Amygdala (tissue), 56 donors: ENCODE measurements at places on chromosomes 12 and 14.

DNA sequence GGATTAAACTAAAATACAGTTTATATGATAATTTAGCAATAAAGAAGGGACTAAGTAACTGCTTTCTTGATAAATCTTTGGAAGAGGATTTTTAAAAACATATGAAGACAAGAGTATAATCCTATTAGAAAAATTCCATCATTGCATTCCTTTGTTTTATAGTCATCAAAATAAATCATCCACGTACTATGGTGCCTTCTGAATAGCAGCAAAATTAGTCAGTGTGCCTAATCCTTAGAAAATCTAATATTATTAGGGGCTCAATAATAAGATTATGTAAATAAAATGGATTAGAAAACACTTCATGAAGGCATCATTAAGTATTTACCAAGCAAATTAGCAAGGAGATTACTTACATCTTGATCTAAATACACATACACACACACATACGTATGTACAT lies 102.1 kb downstream of the KCNH5 start:
- DNase-seq, result no peak

- DNase-seq, result no peak
Measured at GRCh38 chr12:40957417-40957816, 230.7 kb upstream of the PDZRN4 start.

- no peak for DNase-seq
Measured at GRCh38 chr14:100051103-100051502, 14.1 kb upstream of the EVL start.

GRCh38 chr12:52581481-52581880 lies 7.8 kb upstream of the KRT74 start:
- DNase-seq, result no peak

GRCh38 chr12:24201258-24201970 lies 251.9 kb upstream of the SOX5 start:
- no peak for DNase-seq

DNA sequence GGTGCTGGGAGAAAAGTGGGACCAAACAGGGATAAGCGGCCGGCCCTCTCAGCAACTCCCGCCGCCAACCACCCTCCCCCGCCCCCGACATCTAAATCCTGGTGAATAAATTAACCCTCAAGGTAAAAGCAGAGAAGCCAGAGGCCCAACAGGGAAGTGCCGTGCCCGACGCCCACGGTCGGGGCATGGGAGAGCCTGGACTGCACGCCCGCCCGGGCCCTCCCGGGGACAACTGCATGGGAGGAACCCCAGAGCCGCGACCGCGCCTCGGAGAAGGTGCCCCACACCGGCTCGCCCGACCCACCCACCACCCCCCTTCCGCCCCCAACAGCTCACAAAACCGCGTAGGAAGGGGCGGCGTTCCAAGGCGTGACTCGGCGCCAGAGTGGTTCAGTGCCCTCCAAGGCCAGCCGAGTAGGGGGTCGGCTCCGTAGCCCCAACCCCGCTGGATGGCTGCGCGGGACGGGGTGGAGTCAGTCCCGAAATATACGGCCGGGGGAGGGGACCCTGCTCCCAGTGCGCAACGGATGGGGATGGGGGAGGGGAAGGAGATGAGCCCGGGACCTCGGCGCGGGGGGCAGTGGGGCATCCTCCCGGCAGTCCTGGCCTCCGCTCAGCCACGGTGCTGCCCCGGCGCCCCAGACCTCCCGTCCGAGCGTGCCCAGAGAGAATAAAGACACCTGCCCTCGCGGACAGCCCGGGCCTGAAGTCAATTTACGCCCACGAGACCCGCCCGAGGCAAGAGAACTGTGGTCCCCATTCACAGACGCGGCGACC lies 732 bp downstream of the SLC25A29 start:
- no peak for DNase-seq

- DNase-seq, result no peak
Measured at GRCh38 chr12:131056626-131057025, 102.9 kb downstream of the ADGRD1 start.

DNA sequence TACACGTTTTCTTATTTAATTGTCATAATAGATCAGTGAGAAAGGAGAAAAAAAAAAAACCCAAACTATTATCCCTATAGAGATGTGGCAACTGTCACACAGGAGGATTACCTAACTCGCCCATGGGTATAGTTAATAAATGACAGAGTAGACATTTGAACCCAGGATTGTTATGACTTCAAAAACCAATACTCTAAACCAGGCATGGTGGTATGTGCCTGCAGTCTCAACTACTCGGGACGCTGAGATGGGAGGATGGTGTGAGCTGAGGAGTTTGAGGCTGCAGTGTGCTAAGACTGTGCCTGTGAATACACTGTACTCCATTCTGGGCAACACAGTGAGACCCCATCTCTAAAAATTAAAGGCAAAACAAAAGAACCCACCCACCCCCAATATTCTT lies 114.5 kb downstream of the DENND5B start:
- DNase-seq, result no peak

GRCh38 chr14:93707475-93707874 lies 80.8 kb downstream of the PRIMA1 start:
- no peak for DNase-seq

DNA sequence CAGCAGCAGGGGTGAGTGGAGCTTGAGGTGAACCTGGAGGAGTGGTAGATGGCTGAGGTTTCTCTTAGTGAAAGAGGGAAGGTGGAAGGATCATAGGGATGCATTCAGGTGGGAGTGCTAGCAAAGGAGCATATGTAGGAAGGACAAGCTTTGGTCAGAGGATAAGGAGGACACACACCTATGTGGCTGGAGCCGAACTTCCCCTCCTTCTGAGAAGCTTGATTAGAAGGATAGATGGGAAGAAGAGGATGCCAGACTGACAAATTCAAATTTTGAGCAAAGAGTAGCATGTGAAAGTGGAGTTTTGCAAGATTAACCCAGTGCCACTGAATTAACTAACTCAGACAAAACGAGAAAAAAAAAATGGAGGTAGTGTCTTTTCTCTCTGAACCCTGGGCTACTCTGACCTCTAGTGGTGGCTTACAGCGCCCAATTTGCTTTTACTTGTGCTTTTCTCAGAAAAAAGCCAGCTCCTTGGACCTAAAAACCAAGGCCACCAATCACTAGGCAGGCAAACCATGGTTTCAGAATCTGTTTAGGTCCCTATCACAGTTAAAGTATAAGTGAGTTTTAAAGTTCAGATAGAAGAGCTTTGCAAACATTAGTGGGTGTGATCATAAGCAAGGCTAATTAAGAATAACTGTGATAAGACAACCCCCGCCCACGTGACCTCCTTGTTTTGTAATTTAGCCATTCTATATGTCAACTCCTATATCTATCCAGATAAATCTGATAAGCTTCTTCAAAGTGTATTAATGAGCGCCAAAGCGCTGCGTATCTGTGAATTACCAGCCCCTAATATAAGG lies 15.5 kb downstream of the EMP1 start:
- DNase-seq, result peak; percentile 13

DNA sequence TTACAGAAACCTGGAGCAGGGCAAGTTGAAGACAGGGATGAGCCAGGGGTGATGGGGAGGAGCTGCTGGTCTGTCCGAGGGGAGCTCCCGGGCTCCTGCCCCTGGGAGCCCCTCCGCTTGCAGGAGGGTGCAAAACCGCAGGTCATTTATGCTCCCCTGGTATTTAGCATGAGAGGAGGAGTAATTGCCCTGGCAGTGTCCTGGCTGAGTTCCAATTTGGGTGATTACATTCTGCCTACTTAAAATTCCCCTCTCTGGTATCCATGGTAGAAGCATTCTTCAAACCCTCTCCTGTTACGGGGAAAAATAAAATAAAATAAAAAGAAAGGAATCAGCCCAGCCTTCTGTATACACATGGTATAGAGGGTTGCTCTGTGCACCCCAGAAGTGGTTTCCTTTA lies 61.7 kb upstream of the VRK1 start:
- no peak for DNase-seq

DNA sequence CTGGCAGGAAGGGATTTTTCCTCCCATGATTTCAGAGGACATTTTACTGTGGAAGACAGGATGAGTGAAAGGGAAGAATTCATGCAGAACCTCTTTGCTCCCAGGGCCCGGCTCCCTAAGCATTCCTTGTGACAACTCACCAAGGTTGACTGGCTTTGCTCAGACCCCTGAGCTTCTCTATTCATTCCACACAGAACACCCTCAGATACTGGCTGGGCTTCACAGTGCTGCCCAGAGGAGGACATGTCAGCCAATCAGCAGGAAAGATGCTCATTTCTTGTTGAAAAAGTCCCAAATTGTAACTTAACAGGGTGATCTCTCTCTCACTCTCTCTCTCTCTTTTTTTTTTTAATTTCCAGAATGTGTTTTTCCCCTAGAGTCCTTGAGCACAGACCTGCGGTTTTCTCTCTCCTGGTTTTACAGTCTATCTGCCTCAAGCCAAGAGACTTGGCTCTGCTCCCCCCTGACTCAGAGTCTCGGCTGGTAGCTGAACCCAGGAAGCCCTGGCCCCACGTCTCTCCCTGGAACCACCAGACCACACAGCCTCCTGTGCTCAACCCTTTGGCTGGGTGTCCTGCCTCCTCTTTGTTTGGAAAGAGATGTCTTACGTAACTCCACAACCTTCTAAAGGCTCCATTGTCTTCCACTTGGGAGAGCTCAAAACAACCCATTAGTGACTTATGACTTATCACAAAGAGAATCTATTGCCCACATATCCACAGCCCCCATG lies 43.9 kb downstream of the SSPN start:
- peak; percentile 73 for DNase-seq

DNA sequence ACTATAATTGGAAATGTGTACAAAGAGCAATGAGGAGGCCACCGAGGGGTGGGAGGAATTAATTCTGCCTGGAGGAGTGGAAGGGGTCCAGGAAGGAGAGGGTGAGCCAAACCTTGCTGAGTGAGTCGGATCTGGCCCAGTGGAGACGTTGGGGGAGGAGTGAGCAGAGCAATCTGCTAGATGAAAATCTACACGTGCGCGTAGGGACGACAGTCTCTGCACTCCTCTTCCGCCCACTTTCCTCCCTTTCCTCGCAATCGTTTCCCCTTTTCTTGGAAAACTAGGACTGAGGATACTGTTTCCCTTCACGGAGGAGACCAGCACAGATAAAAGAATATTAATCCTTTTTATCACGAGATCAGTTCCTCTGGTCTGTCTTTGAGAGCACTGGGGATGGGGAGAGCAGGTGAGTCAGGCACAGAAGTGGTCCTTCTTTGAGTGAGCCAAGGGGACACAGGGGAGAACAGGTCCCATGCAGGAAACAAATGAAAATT lies 2.9 kb upstream of the NAB2 start:
- DNase-seq, result no peak

DNA sequence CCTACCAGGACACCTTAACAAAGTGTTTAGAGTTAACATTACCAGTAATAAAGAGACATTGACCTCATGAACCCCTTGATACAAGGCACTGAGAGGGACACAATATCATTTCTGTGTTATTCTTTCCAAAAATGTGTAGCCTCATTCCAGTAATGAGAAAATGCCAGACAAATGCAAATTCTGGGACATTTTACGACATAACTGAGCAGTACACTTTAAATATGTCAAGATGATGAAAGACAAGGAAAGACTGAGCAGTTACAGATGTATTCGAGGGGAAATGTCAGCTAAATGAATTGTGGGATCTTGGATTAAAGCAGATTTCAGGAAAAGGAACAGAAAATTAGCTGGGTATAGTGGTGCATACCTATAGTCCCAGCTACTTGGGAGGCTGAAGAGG lies 255.6 kb downstream of the ERC1 start:
- no peak for DNase-seq

DNA sequence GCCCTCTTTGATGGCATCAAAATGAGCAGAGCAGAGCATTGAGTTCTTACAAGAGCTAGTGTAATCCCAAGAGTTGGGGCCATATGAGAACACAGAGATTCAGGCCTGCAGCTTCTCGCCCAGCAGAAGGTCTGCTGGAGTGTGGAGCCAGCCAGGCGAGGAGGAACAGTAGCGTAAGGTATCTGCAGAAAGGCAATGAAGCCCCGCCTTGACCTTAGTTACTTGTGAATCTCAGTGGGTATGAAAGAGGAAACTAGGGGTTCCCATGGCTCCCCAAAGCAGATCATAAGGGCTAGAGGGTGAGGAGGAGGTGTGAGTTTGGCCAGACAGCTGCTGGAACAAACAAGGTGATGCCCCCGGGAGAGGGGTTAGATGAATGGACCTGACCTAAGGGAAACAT lies 49.4 kb downstream of the SLC8A3 start:
- no peak for DNase-seq

GRCh38 chr14:32719601-32720000 lies 219.1 kb upstream of the NPAS3 start:
- no peak for DNase-seq

DNA sequence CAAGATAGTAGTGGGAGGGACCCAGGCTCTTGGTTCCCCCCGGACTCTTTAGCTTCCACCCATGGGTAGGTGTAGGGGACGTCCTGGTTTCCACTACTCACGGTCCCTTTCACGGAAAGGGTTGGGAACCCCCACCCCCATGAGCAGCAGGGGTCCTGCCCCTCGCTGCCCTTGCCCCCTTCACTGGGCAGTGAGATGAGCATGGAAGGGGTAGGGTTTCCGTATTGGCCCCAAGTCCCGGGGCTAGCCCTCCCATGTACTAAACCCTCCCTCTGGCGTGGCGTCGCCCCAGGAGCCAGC lies 12.7 kb downstream of the AGAP2 start:
- DNase-seq, result no peak

DNA sequence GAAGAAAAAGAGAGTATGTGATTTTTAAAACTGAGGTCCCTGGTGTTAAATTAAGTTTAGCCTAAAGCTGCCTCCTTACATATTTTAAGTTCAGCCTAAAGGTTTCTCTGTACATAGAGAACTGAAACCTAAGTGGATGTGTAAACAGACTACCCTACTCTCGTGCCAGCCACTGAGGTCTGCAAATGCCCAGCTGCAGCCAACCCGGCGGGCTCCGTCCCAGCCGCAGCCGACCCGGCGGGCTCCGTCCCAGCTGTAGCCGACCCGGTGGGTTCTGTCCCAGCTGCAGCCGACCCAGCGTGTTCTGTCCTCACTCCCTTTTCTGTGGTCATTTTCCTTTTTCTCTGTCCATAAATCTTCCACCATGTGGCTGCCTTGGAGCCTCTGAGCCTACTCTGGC lies 97.2 kb upstream of the SFSWAP start:
- no peak for DNase-seq

- DNase-seq, result no peak
Measured at GRCh38 chr14:57692671-57693070, 173.2 kb downstream of the SLC35F4 start.

DNA sequence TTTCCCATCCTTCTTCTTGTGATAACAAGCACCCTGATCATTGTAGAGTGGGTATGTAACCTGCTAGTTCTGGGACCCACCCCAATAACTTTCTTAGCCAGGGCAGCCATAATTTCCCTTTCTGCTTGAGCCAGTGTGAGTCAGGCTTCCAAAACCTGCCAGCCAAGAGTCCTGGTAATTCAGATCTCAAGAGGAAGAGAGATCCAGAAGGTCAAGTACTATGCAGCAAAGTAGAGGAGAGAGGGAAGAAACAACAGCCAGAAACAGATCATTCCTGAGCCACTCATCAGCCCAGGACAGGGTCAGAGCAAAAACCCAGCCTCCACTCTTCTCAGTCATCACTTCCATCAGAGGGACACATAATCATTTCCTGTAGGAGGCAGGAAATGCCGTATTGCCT lies 182.0 kb downstream of the DICER1 start:
- DNase-seq, result no peak

DNA sequence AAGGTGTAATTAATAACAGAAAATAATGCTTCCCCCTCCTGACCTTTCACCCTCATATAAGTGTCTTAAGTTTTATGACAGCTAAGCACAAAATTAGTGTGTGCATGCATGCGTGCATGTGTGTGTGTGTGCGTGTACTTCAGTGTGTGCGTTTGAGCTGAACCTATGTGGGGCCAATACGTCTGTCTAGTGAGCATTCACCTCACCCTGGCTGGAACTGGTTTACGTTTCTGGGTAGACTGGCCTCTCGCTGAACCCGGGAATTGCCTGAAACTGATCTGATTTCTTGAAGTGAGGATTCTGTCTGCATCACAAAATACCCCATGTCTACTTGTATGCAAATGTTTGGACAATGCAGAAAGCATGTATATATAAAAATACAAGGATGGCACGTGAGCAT lies 68.2 kb upstream of the TBX3 start:
- DNase-seq, result no peak
